Purkinje cell (primary cell): ENCODE measurements at places on chromosomes 4 and X. TPM values are rescaled to one million over a fixed set of nuclear protein-coding genes. Genes with fewer than 3 reads are reported as not detected.

TMEM31 gene
- not detected in 2 replicates for polyA plus RNA-seq

NLGN4X gene
- 16.9 and 19.6 TPM in 2 replicates for polyA plus RNA-seq

TECRL gene
- not detected in 2 replicates for polyA plus RNA-seq

INTS12 gene
- 28.4 and 28.8 TPM in 2 replicates for polyA plus RNA-seq

MAGIX gene
- not detected in 2 replicates for polyA plus RNA-seq
